ENCODE measurements at places on chromosomes 3 and 15. TPM values are rescaled to one million over a fixed set of nuclear protein-coding genes. Genes with fewer than 3 reads are reported as not detected.

- no peak for DNase-seq
Measured at GRCh38 chr3:159513867-159514380, 474.7 kb upstream of the IL12A start.

- no peak for DNase-seq
Measured at GRCh38 chr15:80773122-80773551, 6.0 kb upstream of the CEMIP start.

- no peak for DNase-seq
Measured at GRCh38 chr3:72660270-72661114, 187.8 kb downstream of the SHQ1 start.

GRCh38 chr3:143276592-143276991 is 157.0 kb downstream of the CHST2 start:
- no peak for DNase-seq

DNA sequence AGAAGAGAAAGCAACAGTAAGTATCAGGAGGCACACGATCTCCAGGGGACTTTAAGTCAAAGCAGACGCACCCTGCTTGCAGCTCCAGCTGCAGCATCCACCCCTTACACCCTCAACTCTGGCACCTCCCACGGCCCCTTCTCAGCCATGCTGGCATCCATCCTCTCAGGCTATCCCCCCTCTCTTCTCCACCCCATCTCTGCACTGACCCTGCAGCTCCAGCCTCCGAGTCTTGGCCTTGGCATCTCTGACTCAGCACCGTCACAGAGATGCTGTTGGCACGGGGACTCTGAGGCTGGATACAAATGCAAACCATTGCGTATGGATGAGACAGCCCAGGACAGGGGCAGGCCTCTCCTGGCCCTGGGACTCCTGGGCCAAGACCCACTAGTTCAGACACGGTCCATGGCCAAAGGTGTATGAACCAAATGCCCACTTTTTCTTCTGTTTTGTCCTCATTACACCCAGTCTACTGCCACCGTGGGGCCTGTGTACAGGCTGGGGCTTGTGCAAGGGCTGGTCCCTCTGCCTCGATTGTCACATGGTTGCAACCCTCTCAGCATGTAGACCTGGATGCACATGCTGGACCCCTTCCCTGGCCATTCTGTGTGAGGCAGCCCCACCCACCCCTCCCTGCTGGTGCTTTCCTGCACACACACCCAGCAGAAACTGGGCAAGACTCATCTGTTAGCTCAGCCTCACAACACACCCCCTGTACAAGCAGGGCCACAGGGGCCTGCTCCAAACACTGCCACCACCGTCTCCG is 18.7 kb upstream of the ZXDC start:
- DNase-seq, result no peak

GRCh38 chr3:27533261-27533607 is 49.0 kb upstream of the SLC4A7 start:
- DNase-seq, result peak; percentile 29

DNA sequence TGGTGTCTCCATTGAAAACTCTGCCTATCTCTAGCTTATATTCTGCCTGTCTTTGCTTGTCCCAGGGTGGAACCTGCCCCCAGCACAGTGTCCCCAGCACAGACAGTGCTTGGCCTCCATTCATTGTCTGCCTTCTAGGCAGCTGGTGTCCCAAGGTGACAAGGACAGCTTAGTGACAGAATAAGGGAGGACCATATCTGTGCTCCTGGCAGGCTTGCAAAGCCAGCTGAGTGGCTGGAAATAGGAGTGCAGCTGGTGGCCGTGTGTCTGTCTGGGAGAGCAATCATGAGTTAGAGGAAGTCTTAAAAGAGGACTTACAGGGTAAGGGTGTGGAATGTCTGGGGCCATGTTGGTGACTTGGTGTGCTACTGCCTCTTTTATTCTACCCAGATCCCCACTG is 33.4 kb downstream of the SCN5A start:
- no peak for DNase-seq

DNA sequence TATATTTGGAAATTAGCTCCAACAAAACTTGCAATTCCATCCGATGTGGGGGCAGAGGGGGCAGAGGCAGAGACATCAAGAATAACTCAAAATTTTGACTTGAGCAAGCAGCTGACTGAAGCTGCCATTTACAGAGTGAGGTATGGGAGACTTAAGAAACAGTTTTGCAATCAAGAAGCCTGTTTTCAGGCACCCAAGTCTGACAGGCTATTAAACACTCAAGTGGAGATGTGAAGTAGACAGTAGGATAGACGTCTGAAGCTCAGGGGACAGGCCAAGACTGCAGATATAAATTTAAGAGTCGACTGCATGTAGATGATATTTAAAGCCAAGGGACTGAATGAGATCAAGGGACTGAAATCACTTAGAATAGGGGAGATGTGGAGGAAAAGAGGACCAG is 9.9 kb upstream of the SH3BP5 start:
- DNase-seq, result no peak

GRCh38 chr3:69353088-69353478 is 32.8 kb downstream of the FRMD4B start:
- no peak for DNase-seq

GRCh38 chr3:194249323-194250097 is 101.6 kb downstream of the CPN2 start:
- DNase-seq, result no peak

- DNase-seq, result peak; percentile 9
Measured at GRCh38 chr15:41827290-41827879, 507 bp upstream of the JMJD7 start.

DNA sequence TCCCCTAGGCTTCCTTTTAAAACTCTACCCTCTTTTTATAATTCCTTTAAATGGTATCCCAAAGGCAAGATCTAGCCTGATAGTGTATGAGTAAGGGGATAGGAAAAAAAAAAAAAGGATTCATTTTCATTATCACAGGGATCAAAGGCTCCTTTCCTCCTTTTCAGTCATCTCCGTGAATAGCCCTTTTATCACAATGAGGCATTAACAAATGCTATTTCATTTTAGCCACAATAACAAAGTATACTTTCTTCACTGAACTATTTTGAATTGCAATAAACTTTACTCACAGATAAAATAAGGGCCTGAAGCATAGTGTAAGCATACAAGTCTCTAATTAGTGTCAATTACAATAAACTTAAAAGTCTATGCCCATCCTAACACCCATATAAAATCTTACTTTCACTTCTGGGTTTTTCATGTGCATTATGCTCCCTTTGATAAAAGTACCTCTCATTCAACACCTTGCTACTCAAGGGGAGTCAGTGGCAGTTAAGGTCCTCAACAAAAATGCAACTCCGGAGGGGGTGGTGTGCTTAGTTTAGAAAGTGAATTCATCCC is 8.6 kb downstream of the HIGD1A start:
- no peak for DNase-seq

DNA sequence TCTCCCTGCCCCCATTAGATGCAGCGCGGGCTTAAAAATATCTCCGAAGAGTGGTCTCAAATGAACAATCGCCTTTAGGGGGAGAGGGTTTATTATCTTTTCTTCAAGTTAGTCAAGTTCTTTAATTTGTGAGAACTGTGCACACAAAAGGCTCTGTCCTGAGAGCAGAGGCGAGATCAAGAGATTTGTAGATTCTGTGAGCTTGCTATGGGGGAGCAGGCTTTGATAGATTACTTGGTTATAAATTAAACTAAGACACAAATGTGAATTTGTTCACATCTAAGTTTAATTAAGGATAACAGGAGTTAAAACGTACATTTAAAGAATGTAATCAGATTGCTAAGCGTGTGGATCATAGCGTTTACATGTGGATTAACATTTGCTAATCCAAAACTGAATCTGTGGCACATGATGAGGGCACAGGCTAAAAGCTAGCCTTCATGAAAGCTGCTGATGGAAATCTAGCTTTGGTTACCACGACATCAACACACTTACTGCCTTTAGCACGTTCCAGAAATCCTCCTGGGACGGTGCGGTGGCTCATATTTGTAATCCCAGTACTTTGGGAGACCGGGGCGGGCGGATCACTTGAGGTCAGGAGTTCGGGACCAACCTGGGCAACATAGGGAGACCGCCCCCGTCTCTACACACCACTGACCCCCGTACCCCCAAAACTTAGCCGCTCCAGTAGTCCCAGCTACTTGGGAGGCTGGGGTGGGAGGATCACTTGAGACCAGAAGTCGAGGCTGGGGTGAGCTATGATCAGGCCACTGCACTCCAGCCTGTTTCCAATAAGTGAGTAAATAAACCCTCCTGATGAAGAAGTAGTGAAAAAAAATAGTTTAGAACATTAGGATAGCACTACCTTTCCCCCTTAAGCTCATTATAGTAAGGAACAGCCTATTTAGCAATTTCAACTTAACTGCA is 1.0 kb upstream of the PRTG start:
- DNase-seq, result peak; percentile 42

- no peak for DNase-seq
Measured at GRCh38 chr3:125045965-125046364, 9.8 kb downstream of the HEG1 start.

GRCh38 chr15:72740219-72740618 is 43.3 kb downstream of the ADPGK start:
- DNase-seq, result no peak

DNA sequence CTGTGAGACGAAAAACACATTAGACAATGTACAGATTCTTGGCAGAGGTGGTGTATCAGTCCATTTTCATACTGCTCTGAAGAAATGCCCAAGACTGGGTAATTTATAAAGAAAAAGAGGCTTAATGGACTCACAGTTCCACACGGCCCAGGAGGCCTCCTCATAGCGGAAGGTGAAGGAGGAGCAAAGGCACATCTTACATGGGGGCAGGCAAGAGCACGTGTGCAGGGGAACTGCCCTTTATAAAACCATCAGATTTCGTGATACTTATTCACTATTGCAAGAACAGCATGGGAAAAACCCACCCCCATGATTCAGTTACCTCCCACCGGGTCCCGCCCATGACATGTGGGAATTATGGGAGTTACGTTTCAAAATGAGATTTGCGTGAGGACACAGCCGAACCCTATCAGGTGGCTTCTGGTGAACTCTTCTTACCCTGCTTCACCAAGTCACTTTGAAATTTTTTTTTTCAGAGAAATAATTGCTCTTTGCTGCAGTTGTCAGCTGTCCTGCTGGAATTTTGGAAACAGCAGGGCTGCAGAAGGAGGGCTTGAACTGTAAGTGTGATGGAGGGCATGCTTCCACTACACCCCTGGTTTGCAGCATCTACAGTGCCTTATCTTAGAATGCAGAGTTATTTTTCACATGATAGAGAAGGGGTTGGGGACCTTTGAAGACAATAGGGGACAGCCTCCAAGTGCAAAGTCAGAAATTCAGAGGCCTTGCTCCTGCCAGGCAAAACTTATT is 2.9 kb upstream of the IGF2BP2 start:
- DNase-seq, result no peak

DNA sequence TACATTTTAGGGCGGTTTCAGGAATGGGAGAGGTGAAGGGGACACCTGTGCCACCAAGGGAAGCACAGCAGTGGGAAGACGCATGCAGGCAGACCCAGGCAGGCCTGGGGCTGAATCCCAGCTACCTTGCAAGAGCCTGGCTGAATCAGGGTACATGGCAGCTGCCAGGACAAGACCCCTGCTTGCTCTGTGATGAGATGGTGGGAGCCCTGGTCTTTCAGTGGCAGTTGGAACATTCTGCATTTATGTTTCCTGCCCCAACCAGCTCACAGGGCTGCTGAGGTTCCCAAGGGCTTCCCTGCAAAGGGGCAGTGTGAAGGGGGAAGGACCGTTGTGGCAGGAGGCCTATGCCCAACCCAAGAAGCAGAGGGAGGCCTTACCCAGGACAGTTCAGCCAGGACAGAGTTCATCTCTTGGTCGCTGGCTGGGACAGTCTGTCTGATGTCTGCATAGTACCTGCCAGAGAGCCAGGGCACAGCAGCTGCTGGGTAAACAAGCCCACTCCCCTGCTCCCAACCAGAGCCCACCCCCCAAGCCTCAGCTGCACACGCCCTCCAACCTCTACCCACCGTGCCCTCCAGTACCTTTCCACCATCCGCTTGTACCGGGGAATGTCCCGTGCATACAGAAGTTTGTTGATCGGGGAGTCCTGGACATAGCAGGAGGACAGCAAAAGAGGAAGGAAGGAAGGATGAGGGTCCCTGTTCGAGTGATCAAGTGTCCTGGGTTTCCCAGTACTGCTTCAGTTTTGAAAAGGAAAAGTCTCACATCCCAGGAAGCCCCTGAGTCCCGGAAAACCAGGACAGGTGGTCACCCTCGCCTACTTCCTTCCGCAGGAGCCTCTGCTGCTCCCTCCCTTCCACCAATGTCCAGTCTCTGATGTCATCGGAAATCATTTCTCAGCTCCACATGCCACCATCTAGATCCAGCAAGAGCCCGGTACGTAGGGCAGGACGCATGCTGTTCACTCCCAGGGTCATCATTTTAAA is 23.1 kb downstream of the PLXNB1 start:
- DNase-seq, result no peak

- DNase-seq, result peak; percentile 83
Measured at GRCh38 chr3:111717601-111718000, 122.5 kb upstream of the ZBED2 start.

GRCh38 chr3:58706395-58707167 is 40.0 kb upstream of the FAM3D start:
- DNase-seq, result no peak

- peak; percentile 46 for DNase-seq
Measured at GRCh38 chr3:102979682-102980354, 545.0 kb downstream of the ZPLD1 start.

- DNase-seq, result no peak
Measured at GRCh38 chr3:10173095-10173925, 8.6 kb downstream of the IRAK2 start.

- DNase-seq, result peak; percentile 33
Measured at GRCh38 chr15:59174151-59174834, 32.4 kb upstream of the LDHAL6B start.

DNA sequence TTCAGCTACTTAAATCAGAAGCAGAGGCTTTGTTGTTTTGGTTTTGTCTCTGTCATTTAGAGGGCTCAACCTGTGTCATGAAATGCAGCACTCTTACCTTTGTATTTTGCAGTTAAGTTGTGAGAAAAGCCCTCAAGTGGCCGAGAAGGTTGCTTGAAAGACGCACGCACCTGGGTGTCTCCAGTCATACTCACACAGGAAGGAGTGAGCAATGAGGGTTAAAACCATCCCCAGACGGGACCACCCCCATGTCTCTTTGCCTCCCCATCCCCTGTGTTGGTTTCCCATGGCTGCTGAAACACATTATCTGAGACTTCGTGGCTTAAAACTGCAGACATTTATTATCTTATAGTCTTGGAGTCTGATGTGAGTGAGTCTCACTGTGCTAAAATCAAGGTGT is 376.1 kb upstream of the CFAP20DC start:
- DNase-seq, result no peak

GRCh38 chr15:63463036-63463435 is 41.4 kb upstream of the USP3 start:
- DNase-seq, result no peak

The ABTB1 gene
- total RNA-seq, result 15.2 TPM

The CCR9 gene
- not detected for total RNA-seq

The FYCO1 gene
- total RNA-seq, result 20.2 TPM

The SLC2A2 gene
- not detected for total RNA-seq

The ANKRD34C gene
- not detected for total RNA-seq

The PAQR5 gene
- 0.09 TPM for total RNA-seq

The SPINT1 gene
- total RNA-seq, result 4.2 TPM

The LRRK1 gene
- 22.1 TPM for total RNA-seq

The CD200R1 gene
- total RNA-seq, result not detected

All from endothelial cell of umbilical vein (primary cell).